ENCODE measurements at places on chromosomes 12 and 14.

DNA sequence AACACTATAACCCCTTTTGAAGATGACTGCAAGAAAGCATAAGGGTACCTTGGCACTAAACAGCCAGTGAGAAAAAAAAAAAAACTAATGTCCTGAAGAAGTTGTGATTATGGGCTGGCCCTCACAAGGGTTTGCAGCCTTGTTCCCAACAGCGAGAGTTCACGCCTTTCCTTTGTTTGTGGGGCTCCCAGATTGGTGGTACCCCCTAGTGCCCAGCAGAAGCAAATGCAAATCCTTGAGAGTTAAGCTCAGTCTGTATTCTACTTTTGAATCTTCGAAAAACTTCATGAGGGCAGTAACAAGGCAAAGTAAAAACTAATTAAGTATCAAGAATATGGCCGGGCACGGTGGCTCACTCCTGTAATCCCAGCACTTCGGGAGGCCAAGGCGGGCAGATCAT, 238.9 kb upstream of the LMO3 start:
- DNase-seq, result no peak

GRCh38 chr12:40832668-40833067, 140.4 kb downstream of the CNTN1 start:
- no peak for DNase-seq

DNA sequence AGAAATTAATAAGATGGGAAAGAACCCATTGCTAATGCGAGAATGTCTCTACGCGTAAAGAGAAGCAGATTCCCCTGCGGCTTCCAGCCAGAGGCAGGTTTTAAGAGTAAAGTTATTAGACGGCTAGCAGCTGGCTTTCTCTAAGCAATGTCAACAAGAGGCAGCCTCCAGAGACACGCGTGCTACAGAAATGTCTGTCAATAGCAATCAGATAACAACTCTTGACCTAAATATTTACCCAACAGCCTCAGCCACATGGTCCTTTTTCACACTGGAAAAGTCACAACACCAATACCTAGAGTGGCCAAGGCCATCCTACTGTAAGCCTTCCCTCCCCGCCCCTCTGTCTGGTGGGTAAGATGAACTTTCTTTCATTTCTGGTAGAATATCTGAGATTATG, 146.0 kb upstream of the SFSWAP start:
- no peak for DNase-seq

DNA sequence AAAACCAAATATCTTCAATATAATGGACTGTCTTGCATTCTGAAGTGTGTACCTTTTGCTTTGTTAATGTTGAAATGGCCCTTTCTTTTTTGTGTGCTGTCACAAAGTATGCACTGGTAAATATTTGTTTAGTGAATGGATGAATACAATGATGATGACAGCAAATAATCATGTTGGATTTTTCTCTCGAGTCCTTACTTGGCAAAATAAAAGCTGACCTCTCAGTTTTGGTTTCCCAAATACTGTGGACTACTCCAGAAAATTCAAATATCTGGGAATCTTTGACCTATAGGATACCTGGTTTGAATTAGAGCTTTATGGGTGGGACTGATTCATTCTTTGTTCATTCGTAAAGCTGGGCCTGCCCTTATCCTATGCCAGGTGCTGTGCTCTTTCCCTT, 5.5 kb downstream of the UBE3B start:
- no peak for DNase-seq

GRCh38 chr14:88170333-88170732, 152.7 kb downstream of the KCNK10 start:
- DNase-seq, result no peak

- DNase-seq, result peak; percentile 75
Observed at GRCh38 chr12:59820594-59821011, 224.8 kb downstream of the SLC16A7 start.

GRCh38 chr12:25236190-25236589, 14.5 kb downstream of the KRAS start:
- DNase-seq, result peak; percentile 33

DNA sequence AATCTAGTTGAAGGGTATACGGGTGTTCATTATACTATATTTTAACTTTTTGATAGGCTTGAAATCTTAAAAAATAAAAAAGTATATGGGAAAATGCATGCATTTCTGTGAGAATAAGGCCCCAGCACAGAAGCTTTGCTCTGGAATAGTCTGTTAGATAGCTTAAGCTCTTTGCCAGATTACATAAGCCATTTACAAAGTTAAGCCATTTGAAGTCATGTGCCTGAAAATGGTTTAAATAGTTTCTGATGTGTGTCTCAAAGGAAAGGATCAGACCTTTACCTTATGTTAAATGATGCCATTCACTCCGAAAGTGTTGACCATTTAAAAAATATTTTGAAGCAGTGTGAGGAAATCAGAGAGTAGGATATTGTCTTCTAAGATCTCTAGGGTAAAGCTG, 51.3 kb downstream of the WASHC4 start:
- no peak for DNase-seq

DNA sequence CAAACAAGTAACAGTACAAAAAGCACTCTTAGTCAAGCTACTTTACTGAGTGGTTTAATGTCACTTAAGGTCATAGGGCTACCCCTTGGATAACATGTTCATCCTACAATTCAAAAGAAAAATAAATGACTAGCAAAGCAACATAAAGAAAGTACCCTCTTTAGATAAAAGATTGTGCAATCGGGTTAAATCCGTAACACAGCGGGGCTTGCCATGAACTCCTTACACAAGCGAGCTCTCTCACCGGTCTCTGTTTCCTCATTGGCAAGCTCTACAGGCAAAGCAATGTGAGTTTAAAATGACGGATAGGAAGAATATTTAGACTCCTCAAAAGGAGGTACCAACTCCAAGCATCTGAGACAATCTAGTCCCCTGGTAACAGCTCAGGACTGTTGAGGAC, 140.6 kb downstream of the EGLN3 start:
- DNase-seq, result no peak

- no peak for DNase-seq
Observed at GRCh38 chr12:34598851-34599529, 576.7 kb downstream of the ALG10 start.

DNA sequence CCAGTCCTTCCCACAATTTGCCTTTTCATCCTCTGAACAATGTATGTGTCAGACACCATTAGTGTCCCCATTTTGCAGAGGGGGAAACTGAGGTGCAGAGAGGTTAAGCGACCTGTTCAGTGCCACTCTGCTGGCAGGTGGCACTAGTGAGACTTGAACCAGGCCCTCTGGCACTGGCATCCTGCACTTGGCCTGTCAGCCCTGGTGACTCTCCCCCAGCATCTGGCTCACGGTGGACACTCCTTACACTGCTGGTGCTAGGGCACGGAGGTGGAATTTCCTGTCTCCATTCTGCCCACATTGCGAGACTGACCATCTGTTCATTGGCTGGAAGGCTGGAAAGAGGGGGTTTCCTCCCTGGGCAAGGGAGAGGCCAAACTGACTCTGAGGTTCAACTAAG, 48.7 kb downstream of the CCNK start:
- DNase-seq, result peak; percentile 27

- DNase-seq, result no peak
Observed at GRCh38 chr12:19886639-19887064, 447.4 kb downstream of the AEBP2 start.

DNA sequence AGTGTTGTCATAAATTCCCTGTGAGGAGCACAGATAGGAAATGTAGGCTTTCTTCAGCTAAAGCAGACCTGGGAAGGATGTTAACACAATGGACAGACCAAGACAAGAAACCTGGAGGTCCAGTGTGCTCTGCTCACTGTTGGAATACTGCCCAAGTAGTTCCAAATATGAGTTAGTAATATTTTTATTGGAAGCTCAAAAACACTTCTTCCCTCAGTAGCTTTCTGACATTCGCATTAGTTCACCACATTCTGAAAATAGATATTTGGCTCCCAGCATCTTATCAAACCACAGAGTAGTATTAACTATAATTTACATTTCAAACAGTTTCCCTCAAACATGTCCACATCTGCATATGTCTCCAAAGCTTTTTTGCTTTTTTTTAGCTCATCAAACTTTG, 74.8 kb upstream of the PYGL start:
- DNase-seq, result no peak

- DNase-seq, result no peak
Observed at GRCh38 chr14:31858868-31859267, 218.2 kb upstream of the ARHGAP5 start.

DNA sequence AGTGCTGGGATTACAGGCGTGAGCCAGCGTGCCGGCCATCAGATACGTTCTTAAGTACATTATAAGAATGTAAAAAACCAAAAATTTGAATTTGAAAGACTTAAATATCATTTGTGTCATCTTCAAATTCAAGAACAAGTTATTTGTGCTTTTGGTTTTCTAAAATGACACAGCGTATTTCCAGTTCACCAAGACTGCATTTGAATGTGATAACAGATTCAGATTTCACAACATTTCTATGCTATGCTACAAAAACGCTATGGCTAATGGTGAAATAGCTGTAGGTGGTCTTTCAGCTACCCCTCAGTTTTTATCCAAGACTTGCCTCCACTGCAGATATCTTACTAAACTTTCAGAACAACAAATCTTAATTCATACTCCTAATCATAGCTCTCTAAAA, 46.7 kb downstream of the APPL2 start:
- DNase-seq, result no peak

GRCh38 chr14:100448376-100448775, 125.2 kb downstream of the SLC25A47 start:
- no peak for DNase-seq

DNA sequence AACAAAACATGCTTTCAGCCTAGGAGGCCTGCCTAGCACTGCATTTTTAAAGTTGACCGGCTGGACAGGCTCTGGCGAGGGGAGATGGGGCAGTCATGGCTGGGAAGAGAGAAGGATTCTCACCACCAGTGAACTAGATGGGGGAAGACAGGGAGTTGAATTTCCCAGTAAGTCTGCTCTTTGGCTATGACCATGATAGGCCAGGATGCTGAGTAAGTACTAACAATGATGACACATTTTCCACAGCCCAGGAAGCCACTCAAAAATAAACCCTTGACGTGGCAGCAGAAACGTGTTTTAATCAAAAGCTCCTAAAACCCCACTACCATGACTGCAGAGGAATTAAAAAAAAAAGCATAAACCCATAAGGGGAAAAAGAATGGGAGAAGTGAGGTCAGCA, 19.0 kb downstream of the KCTD10 start:
- peak; percentile 68 for DNase-seq

- no peak for DNase-seq
Observed at GRCh38 chr12:92701441-92701840, 1.3 kb upstream of the PLEKHG7 start.

GRCh38 chr12:52280319-52280795, 5.9 kb downstream of the KRT86 start:
- DNase-seq, result peak; percentile 86

- no peak for DNase-seq
Observed at GRCh38 chr12:105961821-105962671, 176.7 kb downstream of the NUAK1 start.

- no peak for DNase-seq
Observed at GRCh38 chr12:7203109-7203508, 13.6 kb downstream of the PEX5 start.

DNA sequence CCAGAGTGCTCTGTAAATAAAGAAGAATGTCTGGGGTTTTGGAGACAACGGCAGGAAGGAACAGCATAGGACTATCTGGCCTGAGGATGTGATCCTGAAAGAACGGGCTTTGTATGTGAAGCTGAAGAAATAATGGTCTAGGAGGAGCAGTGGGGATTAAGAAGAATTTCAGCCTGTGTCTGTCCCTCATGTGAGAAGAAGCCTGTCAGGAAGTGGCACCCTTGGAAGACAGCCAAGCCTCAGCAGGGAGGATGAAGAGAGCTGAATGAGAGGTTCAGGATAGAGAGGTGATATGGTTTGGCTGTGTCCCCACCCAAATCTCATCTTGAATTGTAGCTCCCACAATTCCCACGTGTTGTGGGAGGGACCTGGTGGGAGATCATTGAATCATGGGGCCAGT, 56.9 kb upstream of the TCL1A start:
- DNase-seq, result no peak

DNA sequence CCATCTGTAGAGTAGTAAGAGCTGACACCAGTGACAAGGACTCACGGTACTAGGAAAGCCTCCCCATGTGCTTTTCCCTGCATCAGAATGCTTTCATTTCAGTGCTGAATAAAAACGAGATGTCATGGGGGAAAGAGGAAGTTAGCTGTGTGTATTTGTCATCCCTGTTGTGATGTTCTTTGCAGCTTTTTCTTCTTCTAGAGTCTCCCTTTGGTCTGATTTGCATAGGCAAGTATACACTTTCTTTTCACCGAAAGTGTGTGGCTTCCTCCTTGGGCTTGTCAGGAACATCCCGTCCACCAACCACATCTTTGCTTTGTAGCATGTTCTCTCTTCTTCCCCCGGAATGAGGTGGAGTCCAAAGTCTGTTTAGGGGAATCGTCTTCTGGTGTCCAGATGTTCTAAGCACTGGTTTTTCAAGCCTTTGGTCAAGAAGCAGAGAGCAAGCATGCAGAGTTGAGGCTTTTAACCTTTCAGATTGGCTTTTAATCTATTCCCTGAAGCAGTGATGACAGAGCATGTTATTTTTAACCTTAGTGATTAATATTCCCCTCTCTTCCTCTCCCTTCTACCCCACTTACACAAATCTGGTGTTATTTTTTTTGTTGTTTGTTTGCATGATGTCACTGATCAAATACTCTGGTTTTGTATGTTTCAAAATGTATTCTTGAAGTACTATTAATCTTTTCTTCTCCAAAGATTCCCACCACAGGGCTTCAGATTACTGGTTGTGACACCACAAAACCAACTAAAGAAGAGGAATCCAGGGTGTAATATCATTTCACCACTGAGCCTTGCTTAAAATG, 163.4 kb downstream of the SAMD4A start:
- peak; percentile 72 for DNase-seq

- no peak for DNase-seq
Observed at GRCh38 chr14:34671716-34672115, 41.8 kb upstream of the SNX6 start.

DNA sequence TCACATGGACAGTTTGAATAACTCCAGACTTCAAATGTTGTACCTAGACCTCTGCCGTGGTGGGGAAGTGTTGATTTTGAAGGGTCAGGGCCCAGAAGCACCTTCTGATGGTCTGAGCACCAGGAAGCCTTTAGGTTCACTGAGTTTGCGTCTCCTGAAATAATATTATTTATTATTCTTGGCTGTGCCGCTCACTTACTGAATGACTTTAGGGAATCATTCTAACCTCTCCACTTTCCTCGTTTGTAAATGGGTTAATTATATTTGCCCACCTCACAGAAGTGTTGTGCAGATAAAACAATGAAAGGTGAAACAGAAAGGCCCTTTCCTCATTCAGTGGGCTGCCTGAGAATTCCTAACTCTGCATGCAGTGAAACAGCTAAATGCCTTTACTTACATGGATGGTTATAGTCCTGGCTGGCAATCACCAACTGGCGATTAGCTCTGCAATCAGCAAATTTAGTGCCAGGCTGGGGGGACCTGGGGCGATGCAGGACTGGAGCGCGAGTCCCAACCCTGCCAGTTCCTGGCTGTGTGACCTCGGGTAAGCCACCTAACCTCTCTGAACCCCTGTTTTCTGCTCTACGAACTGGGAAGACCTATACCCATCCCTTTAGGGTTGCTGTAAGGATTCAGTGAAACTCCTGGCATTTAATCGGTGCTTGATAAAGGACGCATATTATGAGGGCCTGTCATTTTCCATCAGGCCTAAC, 57.5 kb downstream of the MAP1LC3B2 start:
- DNase-seq, result no peak

- DNase-seq, result no peak
Observed at GRCh38 chr12:52003591-52003990, 3.2 kb upstream of the TAMALIN start.

- DNase-seq, result peak; percentile 24
Observed at GRCh38 chr12:2481951-2482350, 312.8 kb upstream of the FKBP4 start.

All from AG08395 (cell line).